ENCODE measurements at places on chromosomes 12 and 14. TPM values are rescaled to one million over a fixed set of nuclear protein-coding genes. Genes with fewer than 3 reads are reported as not detected.

The CCDC196 gene
- not detected for total RNA-seq

The RAB2B gene
- total RNA-seq, result 29.2 TPM

The CIROP gene
- not detected for total RNA-seq

The FAR2 gene
- 10.3 TPM for total RNA-seq

The SMOC1 gene
- 28.9 TPM for total RNA-seq

The TAS2R30 gene
- total RNA-seq, result 4.4 TPM

The STON2 gene
- total RNA-seq, result 25.1 TPM

The LGALS3 gene
- total RNA-seq, result 148 TPM

The RNASE7 gene
- not detected for total RNA-seq

The TPI1 gene
- 366 TPM for total RNA-seq

The NPAS3 gene
- 2.6 TPM for total RNA-seq

The GPR137C gene
- 0.32 TPM for total RNA-seq

The AICDA gene
- total RNA-seq, result 0.28 TPM

The AKAP5 gene
- 3.1 TPM for total RNA-seq

The FAM186B gene
- total RNA-seq, result not detected

The CLEC2D gene
- total RNA-seq, result 12.6 TPM

The ACOT6 gene
- total RNA-seq, result not detected

The BCL2L2 gene
- total RNA-seq, result 65.6 TPM

The DTX1 gene
- total RNA-seq, result 4.5 TPM

The TAS2R31 gene
- 4.7 TPM for total RNA-seq

The DPPA3 gene
- total RNA-seq, result not detected

The TDRD9 gene
- total RNA-seq, result 2.9 TPM

The FAM90A1 gene
- total RNA-seq, result 0.19 TPM

The SDR9C7 gene
- total RNA-seq, result not detected

The NEUROD4 gene
- total RNA-seq, result not detected

The LTBR gene
- total RNA-seq, result 86.4 TPM

The ENDOU gene
- 0.38 TPM for total RNA-seq

The KRT72 gene
- total RNA-seq, result not detected

The CCDC38 gene
- total RNA-seq, result not detected

The ASPG gene
- total RNA-seq, result 3.2 TPM
